ENCODE measurements at places on chromosomes 3 and 15.

DNA sequence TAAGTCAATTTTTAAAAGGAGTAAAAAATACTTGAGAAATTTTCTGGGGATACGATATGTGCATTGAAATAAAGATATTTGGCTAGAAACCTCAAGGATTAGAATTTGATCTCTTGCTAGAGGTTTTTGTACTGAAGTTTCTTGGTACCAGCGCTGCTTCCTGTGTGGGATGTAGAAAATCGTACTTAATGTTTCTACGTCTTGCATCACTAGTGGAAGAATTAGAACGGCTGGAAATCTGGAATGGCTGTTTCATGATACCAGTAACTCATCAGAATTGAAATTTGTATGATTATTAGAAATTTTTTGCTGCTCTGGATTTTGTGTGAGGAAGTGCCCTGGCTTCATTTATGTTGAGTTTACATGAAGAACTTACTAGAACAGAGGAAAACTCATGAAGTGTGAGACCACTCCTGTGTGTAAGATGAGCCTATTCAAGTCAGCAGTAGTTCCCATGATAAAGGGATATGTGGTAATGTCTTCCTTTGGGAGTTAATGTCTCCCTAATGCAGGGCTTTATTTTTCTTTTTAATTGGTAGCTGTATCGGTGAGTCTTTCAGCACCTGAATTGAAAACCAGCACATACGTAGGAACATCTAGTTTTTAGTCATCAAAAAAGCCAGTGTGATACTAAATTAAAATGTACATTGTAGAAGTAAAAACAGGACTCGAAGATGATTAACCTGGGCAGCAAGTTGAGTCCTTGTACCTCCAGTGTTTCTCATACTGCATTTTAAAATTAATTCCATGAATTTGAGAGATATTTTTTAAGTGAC is 3.2 kb downstream of the KBTBD8 start:
- DNase-seq, result no peak

- DNase-seq, result no peak
These were observed 112.1 kb upstream of the TMEM108 start for GRCh38 chr3:132926098-132926497.

- no peak for DNase-seq
These were observed 61.4 kb downstream of the ATP10A start for GRCh38 chr15:25801586-25802284.

DNA sequence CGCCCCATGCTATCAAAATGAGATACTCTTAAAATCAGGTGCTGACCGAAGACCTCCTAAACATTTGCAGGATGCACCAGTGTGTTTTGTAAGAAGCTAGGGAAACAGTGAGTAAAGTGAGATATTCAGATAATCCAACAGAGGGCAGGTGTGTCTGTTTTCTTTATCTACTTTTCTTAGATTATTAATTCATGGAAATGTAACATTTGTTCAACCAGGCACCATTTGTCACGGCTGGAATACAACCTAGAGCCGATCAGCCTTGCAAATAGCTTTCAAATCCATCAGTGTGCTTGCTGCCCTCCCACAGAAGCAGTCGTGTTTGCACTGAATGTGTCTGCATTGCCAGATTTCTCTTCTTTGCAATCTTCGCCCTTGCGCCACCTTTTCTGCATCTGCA is 201.9 kb upstream of the CHRM5 start:
- DNase-seq, result no peak

DNA sequence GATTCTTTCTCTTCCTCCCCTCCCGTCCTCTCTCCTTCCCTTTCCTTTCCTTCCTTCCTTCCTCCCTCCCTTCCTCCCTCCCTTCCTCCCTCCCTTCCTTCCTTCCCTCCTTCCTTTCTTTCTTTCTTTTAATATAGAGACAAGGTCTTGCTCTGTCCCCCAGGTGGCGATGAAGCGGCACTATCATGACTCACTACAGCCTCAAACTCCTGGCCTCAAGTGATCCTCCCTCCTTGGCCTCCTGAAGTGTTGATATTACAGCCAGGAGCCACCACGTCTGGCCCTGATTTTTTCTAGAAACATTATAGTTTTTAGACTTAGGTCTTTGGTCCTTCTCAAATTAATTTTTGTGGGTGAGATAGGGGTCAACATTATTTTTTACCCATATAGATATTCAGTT is 15.5 kb downstream of the GRM2 start:
- DNase-seq, result no peak

DNA sequence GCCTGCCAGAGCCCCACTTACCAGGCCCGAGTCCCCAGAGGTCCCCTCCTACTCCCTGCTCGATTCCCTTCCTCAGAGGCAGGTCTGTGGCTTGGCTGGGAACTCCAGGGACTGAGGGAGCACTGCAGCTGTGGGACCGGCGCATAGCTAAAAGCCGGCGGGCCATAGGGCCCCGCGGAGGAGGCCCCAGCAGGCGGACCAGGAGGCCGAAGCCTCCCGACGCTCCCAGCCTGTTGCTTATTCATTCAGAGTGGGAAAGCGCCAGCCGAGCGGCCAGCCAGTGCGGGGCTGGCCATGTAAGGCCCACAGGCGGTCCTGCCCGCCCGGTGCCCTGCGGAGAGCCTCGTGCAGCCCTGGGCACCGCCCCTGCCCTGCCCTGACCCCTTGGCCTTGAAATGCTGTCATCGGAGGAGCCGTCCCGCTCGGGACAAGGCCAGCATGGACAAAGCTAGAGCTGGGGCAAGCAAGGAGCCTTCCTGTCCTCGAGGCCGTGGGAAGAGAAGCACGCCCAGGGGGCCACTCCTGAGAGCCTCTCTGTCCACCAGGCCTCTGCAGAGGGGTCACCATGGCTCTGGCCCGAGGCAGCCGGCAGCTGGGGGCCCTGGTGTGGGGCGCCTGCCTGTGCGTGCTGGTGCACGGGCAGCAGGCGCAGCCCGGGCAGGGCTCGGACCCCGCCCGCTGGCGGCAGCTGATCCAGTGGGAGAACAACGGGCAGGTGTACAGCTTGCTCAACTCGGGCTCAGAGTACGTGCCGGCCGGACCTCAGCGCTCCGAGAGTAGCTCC is at the start of gene LOXL1:
Gene LOXL1, plus strand, starts transcription at position 244 of the 784 bp plus-strand sequence. Its CDS starts 322 bp downstream, at position 566.
- no peak for DNase-seq

DNA sequence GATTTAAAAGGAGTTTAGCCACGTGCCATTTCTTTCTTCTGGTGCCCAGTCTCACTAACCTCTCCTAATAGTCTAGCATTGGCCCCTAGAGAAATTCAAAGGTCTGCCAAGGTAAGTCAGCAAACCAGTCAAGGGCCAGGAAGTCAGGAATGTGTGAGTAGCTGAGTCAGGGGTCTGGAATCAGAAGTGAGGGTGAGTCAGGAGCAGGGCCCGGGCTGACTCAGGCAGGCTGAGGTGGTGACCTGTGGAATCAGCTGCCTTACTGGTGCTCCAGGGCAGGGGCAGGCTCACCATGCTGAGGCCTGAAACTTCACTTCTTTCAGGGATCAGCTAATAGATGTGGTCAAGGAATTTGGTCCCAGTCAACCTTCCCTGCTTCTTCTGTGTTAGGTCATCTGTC is 105.8 kb upstream of the MYZAP start:
- DNase-seq, result no peak

DNA sequence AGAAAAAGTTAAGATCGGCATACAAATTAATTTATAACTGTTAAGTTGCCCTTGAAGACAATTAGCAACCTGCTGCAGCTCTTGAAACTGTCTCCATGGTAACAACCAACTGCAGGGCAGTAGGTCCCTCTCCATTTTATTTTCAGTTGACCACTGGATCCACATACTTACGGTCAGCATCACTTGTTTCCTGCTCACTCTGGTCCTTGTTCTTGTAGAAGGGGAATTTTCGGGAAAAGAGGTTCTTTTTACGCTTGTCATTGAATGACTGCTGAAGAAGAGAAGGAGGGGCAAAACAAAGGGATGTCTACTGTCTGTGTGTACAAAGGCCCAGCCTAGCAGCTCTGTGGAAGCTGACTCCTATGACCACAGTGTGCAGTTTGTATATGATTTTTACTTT is 46.8 kb upstream of the MELTF start:
- DNase-seq, result no peak

DNA sequence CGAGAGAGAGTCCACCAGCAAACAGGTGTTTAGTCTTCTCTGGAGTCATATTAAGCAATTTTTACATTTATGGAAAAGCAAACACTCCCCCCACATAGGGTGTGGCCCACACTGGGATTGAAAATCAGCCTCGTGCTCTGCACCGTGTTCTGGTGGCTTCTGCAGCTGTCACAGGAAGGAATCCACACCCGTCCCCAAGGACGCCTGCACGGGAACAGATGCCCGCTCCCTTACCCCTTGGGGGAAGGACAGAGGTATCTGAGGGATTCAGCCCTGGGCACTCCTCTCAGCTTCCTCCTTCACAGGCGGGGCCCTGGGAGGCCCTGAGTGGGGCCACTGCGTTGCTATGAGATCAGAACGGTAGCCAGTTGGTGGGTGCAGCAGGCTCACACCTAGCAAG is 27.8 kb downstream of the LIPC start:
- no peak for DNase-seq

DNA sequence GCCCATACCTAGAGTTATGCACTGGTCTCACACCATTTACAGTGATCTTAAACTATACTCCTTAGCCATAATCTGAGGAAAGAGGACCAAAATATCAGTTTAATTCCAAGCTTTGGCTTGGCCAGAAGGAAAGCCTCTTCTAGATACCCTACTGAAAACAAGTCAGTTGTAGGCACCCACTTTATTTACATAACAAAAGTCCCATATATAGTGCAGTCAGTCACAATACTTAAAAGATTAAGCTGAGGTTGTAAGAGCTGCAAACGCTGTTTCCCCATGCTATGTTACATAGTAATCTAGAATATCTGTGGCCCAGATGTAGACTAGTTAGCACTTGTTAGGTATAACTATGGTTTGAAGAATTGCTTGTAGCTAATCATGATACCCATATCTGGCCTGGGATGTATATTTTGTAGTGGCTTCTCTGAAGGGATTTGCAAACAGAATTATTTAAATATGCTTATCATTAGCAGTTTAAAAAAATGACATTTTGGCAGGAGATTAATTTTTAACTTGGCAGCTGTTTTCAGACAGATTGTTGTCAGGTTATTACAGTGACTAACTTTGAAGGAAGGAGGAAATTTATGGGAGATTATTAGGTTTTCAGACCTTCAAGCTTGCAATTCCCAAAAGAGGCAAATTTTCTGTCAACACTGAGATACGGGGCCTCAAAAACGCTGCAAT is 160.4 kb upstream of the SLC2A2 start:
- DNase-seq, result no peak

- no peak for DNase-seq
These were observed 41.1 kb downstream of the IFT57 start for GRCh38 chr3:108181172-108181571.

DNA sequence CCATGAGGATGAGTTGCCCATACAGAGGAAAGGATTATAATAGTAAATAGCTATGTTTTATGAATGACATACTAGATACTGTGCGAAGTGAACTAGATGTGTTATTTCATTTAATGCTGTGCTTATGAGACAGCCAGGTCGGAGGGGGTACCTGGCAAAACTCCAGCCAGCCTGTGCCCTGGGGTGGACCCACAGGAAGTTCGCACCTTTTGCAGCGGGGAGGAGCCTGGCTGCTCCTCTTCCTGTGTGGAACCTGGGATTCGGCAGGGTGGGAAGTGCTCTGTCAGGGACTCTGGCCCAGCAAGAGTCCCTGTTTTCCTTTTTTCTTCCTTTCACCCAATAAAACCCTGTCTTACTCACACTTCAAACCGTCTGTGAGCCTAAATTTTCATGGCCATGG is 452.2 kb downstream of the IL5RA start:
- DNase-seq, result no peak

GRCh38 chr15:39376371-39376909 is 204.4 kb upstream of the THBS1 start:
- DNase-seq, result no peak

All from GDM1 (cell line).